ENCODE measurements at places on chromosomes 4 and X.

- no peak for DNase-seq
Measured at GRCh38 chr4:158894826-158895225, 126.0 kb downstream of the FNIP2 start.

GRCh38 chr4:77145842-77146185 is 11.2 kb upstream of the CCNG2 start:
- no peak for DNase-seq

- no peak for DNase-seq
Measured at GRCh38 chr4:48792348-48793006, 12.4 kb upstream of the FRYL start.

DNA sequence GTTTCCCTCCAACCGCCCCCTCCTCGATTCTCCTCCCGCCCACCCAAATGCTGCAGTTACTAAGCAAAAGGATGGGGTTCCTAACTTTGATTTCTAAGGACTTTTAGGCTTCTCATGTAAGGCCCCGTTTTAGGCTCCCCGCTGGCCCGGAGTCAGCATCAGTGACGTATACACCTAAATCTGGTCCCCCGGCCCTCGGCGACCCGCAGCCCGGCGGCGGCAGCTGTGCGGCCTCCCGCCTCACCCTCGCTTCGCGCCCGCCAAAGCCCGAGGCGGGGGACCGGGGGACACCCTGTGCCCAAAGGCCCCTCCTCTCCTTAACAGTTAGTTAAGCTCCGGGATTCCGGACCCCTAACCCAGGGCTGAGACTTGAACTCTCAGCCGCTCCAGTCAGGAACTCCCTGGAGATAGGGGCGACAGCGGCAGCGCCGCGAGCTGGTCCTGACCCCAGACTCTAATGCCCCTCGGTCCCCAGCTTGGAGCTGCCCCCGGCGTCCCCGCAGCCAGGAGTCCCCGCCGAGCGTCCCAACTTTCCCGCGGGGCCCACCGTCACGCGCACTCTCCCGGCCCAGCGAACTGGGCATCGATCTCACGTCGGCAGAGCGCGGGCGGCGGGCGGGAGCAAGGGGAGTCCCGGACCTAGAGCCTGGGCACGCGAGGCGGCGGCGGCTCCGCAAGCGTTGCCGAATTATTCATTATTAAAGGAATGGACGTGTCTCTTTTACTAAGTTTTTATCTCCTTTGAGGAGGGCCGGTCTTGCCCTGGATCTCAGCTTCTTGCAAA is 1.5 kb upstream of the NR3C2 start:
- no peak for DNase-seq

DNA sequence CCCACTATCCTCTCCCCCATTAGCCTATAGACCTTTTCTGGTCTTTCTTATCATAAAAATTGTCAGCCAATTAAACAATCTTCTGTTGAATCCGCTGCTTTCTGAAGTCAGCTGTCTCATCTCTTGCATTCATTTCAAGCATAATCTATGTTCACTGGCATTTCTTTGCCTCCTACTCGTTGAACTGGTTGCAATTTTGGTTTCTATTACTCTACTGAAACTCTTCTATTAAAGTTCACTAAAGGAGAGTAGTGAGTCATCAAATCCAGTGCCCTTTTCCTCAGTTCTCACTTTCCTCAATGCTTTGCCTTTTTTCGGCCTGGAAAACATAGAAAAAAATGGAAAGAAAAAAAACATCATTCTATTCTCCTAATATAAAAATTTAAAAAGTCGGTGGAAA is 23.9 kb upstream of the CXCL13 start:
- peak; percentile 3 for DNase-seq

DNA sequence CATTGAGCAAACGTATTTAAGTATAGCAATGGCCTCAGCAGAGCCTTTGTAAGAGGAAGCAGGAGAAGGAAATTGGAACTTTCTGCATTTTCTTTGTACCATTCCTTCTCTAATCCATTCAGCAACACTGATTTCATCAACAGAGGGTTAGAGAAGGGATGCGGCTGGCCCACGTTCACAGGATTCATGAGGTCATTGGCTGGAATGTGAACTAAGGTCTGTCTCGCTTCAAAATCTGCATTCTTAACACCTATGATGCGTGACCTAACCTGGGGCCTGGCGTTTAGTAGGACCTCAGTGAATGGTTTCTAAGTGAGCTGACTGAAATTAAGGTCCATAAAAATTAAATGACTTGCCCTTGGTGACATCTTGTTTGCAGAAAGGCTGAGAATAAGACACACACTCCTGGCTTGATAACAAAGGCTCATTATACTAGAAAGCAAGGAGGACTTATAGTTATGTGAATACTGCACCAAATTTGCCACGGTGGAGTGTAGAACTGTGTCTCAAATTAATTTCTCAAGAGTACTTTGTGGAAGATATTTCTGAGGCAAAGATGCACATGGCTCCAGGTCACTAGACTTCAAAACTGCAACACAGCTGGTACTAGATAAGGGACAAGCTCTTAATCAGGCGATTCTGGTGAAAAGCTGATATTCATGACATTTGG is 25.4 kb downstream of the FGFBP1 start:
- DNase-seq, result no peak

DNA sequence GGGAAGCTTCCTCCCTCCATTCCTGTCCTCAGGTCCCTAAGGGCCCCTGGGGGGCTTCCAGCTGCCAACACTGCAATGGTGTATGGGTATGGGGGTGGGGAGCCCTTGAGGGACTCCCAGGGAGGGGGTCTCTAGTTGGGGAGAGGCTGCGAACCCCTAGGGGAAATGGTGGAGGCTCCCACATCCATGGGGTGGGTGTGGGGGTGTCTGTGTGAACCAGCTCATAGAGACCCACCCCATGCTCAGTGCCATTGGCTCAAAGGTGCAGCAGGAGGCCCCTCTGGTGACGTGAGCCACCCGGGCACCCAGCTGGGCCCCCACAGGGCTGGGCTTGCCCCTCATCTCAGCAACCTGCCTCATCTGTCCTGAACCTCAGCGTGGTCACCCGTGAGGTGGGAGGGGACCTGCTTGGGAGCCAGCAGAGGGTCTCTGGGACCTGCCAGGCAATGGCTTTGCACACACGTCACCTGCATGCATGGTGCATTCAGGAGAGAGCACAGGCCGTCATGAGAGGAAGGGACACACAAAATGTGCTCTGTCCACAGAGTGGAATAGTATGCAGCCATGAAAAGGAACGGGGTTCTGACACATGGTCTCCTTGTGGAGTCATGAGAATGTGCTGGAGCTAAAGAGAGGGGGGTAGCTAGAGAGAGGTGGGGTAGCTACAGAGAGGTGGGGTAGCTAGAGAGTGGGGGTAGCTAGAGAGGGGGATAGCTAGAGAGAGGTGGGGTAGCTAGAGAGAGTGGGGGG is 22.7 kb upstream of the PLCXD1 start:
- DNase-seq, result no peak

- DNase-seq, result no peak
Measured at GRCh38 chrX:125175991-125176584, 143.6 kb upstream of the TEX13C start.

- DNase-seq, result no peak
Measured at GRCh38 chrX:53056292-53056691, 7.7 kb downstream of the GPR173 start.

GRCh38 chrX:69144838-69145680 is 20.2 kb downstream of the PJA1 start:
- no peak for DNase-seq

- DNase-seq, result no peak
Measured at GRCh38 chr4:9970399-9971011, 50.8 kb downstream of the SLC2A9 start.

GRCh38 chrX:24169211-24169610 is 19.7 kb downstream of the ZFX start:
- peak; percentile 18 for DNase-seq

- DNase-seq, result peak; percentile 19
Measured at GRCh38 chrX:153875391-153876111, 10.4 kb downstream of the L1CAM start.

GRCh38 chr4:119053245-119053644 is 82.4 kb upstream of the MYOZ2 start:
- DNase-seq, result peak; percentile 26

DNA sequence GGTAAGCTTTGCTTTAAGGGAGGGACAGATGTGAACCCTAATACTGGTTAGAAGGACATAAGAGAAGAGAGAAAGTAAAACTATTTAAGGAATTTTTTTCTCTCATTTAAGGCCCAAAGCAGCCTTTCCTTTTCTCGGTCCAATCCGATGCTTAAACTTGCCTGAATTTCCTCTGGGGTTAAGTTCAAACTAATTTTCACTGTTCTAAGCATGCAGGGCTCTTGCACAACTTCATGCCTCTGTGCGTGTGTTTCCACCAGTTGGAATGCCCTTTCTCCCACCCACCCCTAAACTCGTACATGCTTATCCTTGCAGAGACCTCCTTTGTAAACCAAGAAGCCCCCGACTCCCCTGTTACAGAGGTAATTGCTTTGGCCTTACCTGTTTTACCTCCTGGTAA is 204.7 kb downstream of the CBR4 start:
- no peak for DNase-seq

DNA sequence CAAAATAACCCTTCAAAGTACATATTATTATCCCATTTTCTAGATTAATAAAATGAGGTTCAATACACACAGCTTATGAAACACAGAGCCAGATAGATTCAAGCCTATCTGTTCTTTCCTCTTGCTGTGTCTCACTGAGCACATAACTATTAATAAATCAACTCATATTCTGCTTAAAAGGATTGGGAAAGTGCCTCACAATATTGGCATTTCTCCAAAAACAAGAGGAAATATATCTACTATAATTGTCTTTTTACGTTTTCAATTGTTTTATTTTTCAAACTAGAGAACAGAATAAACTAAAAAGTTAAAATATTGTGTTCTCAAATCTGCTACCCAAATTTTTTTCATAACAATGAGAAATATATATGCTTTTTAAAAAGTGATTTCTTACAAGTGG is 15.8 kb downstream of the DCHS2 start:
- DNase-seq, result no peak

GRCh38 chr4:123409334-123409733 is 12.7 kb downstream of the SPRY1 start:
- DNase-seq, result peak; percentile 38

- DNase-seq, result peak; percentile 62
Measured at GRCh38 chrX:133792198-133792953, 193.0 kb downstream of the GPC3 start.

- DNase-seq, result no peak
Measured at GRCh38 chr4:151911970-151912369, 151.2 kb upstream of the GATB start.

DNA sequence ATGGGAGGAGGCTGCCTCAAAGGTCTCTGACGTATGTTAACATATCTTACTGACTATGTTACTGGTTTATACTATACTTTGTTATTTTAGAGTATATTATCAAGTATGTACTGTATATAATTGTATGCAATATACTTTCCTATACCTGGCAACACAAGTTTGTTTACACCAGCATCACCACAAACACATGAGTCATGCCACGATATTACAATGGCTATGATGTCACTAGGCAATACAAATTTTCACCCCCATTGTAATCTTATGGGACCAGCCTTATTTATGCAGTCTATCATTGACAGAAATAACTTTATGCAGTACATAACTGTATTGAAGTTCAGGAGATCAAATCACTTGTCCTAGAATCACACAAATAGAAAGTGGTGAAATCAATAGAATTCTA is 329.9 kb upstream of the SLC7A11 start:
- DNase-seq, result no peak

DNA sequence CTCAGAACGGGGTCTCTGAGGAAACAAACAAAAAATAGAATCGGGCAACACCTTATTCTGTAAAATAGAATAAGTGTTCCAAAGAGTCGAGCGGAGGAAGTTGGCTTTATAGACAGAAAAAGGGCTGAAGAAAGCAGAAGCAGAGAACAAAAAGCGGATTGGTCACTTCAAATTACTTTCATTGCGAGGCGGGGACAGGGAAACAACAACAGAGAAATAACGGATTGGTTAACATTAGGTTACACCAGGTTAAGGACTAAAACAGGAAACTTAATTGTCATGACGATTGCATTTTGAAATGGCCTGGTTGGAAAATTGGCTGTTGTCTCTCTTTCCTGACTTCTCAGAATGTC is 433 bp upstream of the COQ2 start:
- DNase-seq, result peak; percentile 35

- DNase-seq, result no peak
Measured at GRCh38 chr4:150970685-150971151, 44.4 kb downstream of the LRBA start.

DNA sequence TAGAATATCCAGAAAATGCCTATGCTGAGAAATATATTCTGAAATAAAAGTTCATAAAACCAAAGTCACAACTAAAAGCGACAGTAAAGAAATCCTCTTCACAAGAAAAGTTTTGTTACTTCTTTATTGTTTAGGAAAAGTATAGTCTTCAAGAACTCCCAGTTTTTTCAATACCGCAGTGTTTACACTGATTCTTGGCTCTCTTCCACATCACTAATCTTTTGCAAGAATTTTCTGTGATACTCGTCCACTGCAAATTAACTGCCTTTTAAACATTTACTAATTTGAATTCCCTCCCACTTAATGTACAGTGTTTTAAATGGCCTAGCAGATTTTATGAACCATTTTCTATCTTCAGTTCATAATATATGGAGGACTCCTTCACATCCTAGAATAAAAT is 65.1 kb downstream of the HPGDS start:
- DNase-seq, result no peak

- DNase-seq, result no peak
Measured at GRCh38 chrX:18426004-18426320, 554 bp downstream of the CDKL5 start.

GRCh38 chr4:67687636-67688035 is 13.3 kb downstream of the UBA6 start:
- DNase-seq, result peak; percentile 72

GRCh38 chr4:183248201-183248600 is 71.9 kb downstream of the CLDN22 start:
- DNase-seq, result no peak

DNA sequence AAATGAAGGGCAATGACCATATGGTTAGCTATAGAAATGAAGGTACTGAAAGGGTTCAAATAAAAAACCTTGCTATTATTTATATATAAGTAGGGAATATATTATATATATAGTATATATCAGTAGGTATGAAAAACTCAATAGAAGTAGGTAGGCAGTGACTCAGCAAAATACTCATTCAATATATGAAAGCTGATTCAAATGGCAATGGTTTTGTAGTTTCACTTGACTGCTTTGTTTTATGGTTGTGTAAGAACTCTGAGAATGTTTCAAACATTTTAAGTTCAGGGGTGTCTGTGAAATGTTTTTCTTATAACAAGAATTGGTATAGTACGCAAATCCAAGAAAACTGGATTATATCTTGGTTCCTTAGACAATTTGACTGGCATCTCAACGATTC is 4.1 kb downstream of the ZNF280C start:
- DNase-seq, result no peak

GRCh38 chrX:53379747-53380146 is 42.7 kb downstream of the SMC1A start:
- no peak for DNase-seq

DNA sequence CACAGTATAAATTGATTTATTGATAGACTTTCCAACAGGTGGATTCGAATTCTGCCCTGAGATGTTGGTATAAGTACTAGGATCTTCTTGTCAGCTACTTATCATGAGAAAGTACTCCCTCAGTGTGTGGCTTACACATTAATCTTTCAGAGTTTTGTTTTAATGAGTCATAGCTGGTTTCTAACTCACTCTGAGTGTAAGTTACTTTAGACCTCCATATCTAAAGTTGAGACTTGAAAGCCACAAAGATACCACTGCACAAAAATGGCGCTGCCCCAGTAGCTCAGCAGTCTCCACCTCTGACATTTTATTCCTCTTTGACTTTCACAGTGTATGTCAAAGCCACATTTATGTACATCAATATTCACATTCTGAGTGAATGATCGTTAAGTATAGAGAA is 318.5 kb downstream of the ARAP2 start:
- DNase-seq, result no peak

Data from fibroblast of skin of abdomen (primary cell).